ENCODE measurements at places on chromosomes 16 and 17.
A peak's percentile ranks its signal among the peaks of the same experiment; 100 is the strongest.

DNA sequence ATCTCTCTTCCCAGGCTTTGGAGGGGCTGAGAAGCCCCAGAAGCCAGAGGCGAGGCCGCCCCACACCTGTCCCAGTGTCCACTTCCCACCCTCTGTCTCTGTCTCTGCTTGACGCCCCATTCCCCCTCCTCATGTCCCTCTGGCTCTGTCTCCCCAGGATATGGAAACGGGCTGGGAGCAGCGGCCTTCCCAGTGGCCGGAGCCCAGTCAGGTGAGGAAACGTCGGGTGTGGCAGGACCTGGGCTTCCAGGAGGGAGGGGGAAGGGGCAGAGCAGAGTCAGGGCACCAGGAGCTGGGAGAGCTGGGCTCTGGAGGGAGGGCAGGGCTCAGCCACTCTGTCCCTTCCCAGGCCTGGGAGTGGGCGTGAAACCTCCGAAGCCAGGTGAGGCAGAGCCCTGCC, 10.6 kb upstream of the PKMYT1 start:
- no peak for DNase-seq

GRCh38 chr16:52707676-52708337, 160.9 kb upstream of the TOX3 start:
- no peak for DNase-seq

DNA sequence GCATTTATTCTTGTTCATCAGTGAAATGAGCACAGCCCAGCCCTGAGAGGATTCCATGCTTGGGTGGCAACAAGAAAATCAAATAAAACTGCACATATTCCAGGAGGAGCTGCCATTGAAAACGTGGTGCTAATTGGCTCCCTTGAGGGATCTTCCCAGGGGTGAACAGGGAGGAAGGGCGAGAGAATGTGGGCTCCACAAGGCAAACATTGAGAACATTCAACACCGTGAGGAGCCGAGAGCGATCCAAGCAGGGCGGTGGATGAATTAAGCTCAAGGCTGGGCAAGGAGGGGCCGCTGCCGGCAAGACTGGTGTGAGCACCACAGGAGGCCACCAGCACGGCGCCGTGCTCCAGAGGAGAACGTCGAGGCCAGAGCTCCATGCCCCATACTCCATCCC, 166.9 kb downstream of the C16orf95 start:
- DNase-seq: no peak

GRCh38 chr17:77572851-77573250, 385.7 kb upstream of the TNRC6C start:
- DNase-seq: no peak

DNA sequence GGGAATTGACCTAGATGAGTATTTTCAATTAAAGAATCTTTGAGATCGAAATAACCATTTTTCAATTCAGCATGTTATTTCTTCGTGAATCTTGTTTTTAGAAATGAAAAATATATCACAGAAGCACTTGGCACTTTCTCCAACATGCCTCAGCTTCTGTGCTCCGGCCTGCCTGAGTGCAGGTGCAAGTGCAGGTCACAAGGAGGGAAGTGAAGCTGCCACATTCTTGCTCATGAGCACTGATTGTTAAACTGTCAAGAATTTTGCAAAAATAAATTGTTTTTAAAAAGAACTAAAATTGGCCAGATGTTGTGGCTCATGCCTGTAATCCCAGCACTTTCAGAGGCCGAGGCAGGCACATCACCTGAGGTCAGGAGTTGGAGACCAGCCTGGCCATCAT, 38.3 kb upstream of the SKAP1 start:
- no peak for DNase-seq

DNA sequence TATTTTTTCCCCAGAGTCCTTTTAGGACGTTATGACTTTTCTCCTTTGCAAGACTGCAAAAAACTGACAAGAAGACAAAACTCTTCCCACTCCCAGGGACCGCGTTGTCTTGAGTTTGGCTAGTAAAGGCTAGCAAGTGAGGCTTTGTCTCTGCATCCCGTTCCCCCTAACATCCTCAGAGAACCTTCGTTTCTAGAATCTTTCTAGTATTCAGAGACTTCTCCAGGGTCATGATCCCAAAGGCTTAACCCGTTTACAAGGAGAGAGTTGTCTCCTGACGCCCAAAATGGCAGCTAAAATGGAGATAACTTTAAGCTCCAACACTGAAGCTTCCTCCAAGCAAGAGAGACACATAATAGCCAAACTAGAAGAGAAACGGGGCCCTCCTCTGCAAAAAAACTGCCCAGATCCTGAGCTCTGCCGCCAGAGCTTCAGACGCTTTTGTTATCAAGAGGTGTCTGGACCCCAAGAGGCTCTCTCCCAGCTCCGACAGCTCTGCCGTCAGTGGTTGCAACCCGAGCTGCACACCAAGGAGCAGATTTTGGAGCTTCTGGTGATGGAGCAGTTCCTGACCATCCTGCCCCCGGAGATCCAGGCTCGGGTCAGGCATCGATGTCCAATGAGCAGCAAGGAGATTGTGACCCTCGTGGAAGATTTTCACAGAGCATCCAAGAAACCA, 843 bp downstream of the ZNF174 start:
- DNase-seq: no peak

GRCh38 chr17:57636274-57636673, 108.8 kb downstream of the CCDC182 start:
- no peak for DNase-seq

- DNase-seq: peak; percentile 41
Measured at GRCh38 chr17:14926526-14927122, 338.5 kb downstream of the PMP22 start.

GRCh38 chr16:11630768-11631056, 37.5 kb upstream of the SNN start:
- DNase-seq: no peak

All from NCI-H1048 (cell line).